CD4-positive, alpha-beta T cell treated with Interleukin-17A for 1 hour (primary cell): ENCODE measurements at places on chromosomes 6 and 20.

DNA sequence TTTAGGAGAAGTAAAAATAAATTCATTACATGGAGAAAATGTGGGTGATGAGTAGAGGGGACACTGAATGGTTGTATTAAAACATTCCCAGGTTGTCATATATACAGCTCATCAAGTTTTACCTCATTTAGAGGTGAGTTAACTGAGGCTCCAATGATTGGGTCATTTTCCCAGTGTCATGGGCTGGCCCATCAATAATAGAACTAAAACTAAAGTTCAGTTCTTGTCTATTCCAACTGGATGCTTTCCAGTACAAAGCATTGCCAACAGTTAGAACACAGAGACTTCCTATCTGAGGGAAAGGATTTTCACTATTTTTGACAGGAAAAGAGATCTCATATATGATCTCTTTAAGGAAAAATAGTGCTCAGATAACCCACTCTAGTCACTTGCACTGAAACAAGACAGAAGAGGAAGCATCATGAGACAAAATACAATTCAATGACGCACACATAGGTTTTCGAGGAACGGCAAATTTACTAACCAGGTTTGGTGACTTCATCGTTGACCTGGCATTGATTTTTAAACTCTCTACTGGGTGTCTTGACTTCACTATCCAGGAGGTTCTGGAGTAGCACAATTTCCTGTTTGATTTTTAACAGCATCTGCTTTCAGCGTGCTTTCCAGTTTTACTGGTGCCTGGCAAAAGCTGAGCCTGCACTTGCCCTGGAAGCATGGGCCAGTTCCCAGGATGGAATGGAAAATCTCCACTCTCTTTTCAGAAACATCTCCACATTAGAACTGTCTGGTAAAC is 195.5 kb upstream of the FBXL4 start:
- DNase-seq = no peak

GRCh38 chr20:37362821-37363220 is 16.9 kb downstream of the SRC start:
- DNase-seq = no peak

- DNase-seq = no peak
These were observed 198.0 kb downstream of the RNF144B start for GRCh38 chr6:18585032-18585573.

DNA sequence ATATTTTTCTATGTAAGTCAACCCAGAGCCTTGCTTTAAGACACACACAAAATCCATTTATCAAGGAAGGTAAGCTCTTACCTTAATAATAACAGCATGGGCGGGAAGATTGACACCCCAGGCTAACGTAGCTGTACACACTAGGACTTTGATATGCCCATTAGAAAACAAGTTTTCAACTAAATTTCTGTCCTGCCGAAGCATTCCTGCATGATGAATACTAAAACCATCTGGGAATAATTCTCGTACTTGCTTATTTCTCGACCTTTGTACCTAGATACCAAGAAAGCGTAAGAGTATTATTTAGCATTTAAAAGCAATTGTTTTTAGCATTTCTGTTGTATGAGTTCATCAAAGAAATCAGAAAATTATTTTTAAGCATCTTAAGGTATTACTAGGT is 197.5 kb upstream of the SIM1 start:
- no peak for DNase-seq
